Hepatocyte (in vitro differentiated cells): ENCODE measurements at places on chromosomes 3 and 15. TPM values are rescaled to one million over a fixed set of nuclear protein-coding genes. Genes with fewer than 3 reads are reported as not detected.

DNA sequence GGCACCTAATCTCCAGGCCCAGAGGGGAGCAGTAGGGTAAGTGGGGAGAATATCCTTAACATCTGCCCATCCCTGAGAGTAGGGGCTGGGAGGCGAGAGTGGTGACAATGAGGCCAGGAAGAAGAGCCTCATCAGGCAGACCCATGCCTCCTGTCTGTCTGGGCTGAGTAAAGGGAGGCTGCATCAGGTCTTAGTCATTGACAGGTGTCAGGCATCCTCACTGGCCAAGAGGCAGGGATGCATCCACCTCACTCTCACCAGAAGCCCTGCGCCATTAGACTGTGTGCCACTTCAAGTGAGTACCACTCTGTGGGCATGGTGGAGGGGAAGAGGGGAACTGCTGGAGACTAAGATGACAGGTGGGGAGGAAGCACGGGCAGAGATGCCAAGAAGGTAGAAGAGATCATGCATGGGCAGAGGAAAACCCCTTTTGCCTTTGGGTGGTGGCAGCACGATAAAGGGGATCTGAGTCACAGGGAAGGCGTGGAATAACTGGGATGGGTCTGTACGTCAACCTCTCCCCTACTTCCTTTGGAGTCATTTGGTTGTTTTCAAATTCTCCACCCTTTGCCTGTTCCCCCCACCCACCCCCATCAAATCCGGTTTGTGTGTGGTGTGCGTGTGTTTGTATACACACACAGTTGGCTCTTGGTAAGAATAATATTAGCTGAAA is 14.1 kb downstream of the ANAPC13 start:
- H3K4me3 ChIP-seq: no peak overlapping the region
- H3K4me1 ChIP-seq: no peaks in the 10 kb centered on the region
- H3K27me3 ChIP-seq: no peaks in the 10 kb centered on the region
- DNase-seq: no peak

Gene TIMP4
- polyA plus RNA-seq: 4.7 and 5.4 TPM in 2 replicates

- no peak overlapping the region for H3K4me3 ChIP-seq
- no peaks in the 10 kb centered on the region for H3K36me3 ChIP-seq
- no peak for DNase-seq
- no peaks in the 10 kb centered on the region for H3K27me3 ChIP-seq
- H3K4me1 ChIP-seq: no peaks in the 10 kb centered on the region
These were observed 14.0 kb upstream of the RASGRP1 start for GRCh38 chr15:38578626-38579025.

GRCh38 chr3:195441476-195441991 is 1.3 kb downstream of the ACAP2 start:
- peak overlapping the region; percentile 92 for H3K27ac ChIP-seq
- H3K4me1 ChIP-seq: peaks cover 12% of the 10 kb centered on the region
- no peaks in the 10 kb centered on the region for H3K27me3 ChIP-seq
- H3K4me3 ChIP-seq: peak overlapping the region; percentile 78
- DNase-seq: peak; percentile 64
- H3K36me3 ChIP-seq: no peaks in the 10 kb centered on the region

DNA sequence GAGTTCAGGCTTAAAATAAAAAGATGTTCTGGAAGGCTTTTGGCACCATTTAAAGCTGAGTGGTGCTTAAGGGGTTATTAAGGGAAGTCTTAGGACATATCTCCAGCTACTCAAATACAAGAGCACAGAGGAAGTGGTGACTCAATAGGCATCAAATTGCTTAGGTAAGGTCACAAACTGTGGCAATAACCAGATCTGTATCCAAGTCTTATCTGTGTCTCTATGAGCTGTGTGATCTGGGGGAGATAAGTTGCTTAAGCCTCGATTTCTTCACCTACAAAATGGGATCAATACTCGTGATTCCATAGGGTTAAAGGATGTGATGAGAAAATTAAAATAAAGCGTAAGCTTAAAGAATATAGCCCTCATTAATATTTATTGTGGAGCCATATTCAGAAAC is 7.6 kb downstream of the HDC start:
- DNase-seq: no peak
- H3K4me3 ChIP-seq: no peak overlapping the region
- H3K4me1 ChIP-seq: no peaks in the 10 kb centered on the region
- H3K27ac ChIP-seq: no peak overlapping the region

- H3K4me1 ChIP-seq: no peaks in the 10 kb centered on the region
- H3K4me3 ChIP-seq: no peak overlapping the region
- DNase-seq: no peak
- no peak overlapping the region for H3K27ac ChIP-seq
These were observed 35.1 kb downstream of the CTXND1 start for GRCh38 chr15:80216911-80217310.

GRCh38 chr3:158672215-158673176 is at the start of gene LXN:
Gene LXN (minus strand): TSS chr3:158672648. CDS start chr3:158672478, 170 bp downstream.
- DNase-seq: peak; percentile 95
- H3K4me3 ChIP-seq: peak within 1 kb of the TSS; percentile 67
- peak within 1 kb of the TSS; percentile 76 for H3K27ac ChIP-seq
- H3K27me3 ChIP-seq: no peaks in the 10 kb centered on the region

Gene DNAJA4
- polyA plus RNA-seq: 2.8 and 4.0 TPM in 2 replicates

Gene PLXNB1
- 71.3 and 79.0 TPM in 2 replicates for polyA plus RNA-seq

- no peaks in the 10 kb centered on the region for H3K27me3 ChIP-seq
- no peaks in the 10 kb centered on the region for H3K36me3 ChIP-seq
- H3K4me1 ChIP-seq: peaks cover 14% of the 10 kb centered on the region
- no peak overlapping the region for H3K27ac ChIP-seq
- H3K4me3 ChIP-seq: no peak overlapping the region
- DNase-seq: no peak
These were observed 44.2 kb downstream of the WNT5A start for GRCh38 chr3:55442861-55443260.

GRCh38 chr3:194945508-194945907 is 259.8 kb downstream of the FAM43A start:
- no peaks in the 10 kb centered on the region for H3K4me1 ChIP-seq
- H3K36me3 ChIP-seq: no peaks in the 10 kb centered on the region
- H3K27me3 ChIP-seq: no peaks in the 10 kb centered on the region
- no peak overlapping the region for H3K27ac ChIP-seq
- H3K4me3 ChIP-seq: no peak overlapping the region

DNA sequence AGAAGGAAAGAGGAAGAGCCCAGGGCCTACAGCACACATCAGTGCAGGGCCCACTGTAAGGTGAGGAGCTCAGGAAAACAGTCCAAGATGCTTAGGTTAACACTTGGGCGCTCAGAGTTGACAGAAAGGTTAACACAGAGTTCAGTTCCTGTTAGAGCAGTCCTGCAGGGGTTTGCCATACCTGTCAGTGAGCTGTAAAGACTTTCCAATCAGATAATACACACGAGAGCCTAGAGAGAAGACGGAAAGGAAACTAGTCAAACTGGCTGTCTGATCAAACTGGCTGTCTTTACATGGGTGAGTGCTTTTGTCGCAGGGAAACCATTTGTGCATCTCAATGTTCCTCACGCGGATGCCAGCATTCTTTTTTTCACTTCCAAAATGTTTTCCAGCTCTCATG is 61.4 kb upstream of the ARHGEF26 start:
- H3K36me3 ChIP-seq: no peaks in the 10 kb centered on the region
- H3K27ac ChIP-seq: peak overlapping the region; percentile 17
- peaks cover 4% of the 10 kb centered on the region for H3K4me1 ChIP-seq
- DNase-seq: peak; percentile 26
- H3K4me3 ChIP-seq: no peak overlapping the region
- H3K27me3 ChIP-seq: no peaks in the 10 kb centered on the region

Gene SLC24A5
- not detected in 2 replicates for polyA plus RNA-seq

Gene PARL
- polyA plus RNA-seq: 47.9 and 71.4 TPM in 2 replicates

DNA sequence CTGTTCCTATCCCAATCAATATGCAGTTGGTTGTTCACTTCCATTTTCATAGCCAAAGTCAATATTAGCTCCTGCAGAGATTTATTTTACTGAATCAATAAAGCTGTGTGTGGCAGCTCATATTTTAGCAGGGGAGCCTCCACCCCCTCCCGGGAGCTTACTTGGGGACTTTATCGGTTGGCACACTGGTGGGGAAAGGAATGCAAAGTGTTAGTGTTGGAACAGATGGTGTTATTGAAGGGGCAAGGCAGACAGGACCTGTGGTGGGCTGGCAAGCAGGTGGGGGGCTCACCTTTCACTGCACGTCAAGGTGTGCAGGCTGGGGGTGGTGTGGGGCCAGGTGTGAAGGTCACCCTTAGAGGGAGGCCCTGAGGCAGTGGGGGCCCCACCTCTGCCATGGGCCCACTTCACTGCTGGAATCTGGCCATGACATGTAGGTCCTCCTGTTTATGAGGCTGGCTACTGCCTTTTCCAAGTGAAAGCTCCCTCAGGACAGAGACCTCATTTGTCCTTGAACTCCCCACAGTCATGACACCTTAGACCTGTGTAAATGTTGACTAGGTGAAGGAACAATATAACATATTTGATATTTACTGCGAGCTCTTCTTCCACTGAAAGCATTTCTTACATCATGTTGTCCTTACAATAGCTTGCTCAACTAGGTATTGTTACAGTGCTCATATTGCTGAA is 44.0 kb upstream of the SEC22A start:
- peaks cover 29% of the 10 kb centered on the region for H3K4me1 ChIP-seq
- H3K36me3 ChIP-seq: no peaks in the 10 kb centered on the region
- no peaks in the 10 kb centered on the region for H3K27me3 ChIP-seq
- no peak overlapping the region for H3K4me3 ChIP-seq
- peak overlapping the region; percentile 79 for H3K27ac ChIP-seq
- no peak for DNase-seq

Gene WDR93
- 0.57 TPM in 1 of 2 replicates, not detected in the other for polyA plus RNA-seq

Gene BFSP2
- not detected in 2 replicates for polyA plus RNA-seq

DNA sequence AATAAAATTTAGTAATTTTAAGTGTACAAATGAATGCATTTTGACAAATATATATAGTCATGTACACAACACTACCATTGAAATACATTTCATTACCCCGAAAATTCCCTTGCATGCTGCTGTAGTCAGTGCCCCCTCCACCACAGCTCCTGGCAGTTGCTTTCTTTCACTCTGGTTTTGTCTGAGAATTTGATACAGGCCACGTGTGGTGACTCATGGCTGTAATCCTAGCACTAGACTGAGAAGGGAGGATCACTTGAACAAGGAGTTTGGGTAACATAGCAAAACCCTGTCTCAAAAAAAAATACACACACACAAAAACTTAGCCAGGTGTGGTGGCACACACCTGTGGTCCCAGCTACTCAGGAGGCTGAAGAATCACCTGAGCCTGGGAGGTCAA is 65.4 kb downstream of the TFRC start:
- H3K36me3 ChIP-seq: no peaks in the 10 kb centered on the region
- H3K27me3 ChIP-seq: peaks cover 3% of the 10 kb centered on the region
- DNase-seq: no peak
- H3K4me1 ChIP-seq: no peaks in the 10 kb centered on the region

Gene TRIM71
- 1.9 and 2.5 TPM in 2 replicates for polyA plus RNA-seq

Gene GOLGA8O
- 0.07 and 0.18 TPM in 2 replicates for polyA plus RNA-seq

GRCh38 chr3:183189641-183190040 is 27.1 kb upstream of the LAMP3 start:
- H3K4me3 ChIP-seq: no peak overlapping the region
- no peaks in the 10 kb centered on the region for H3K27me3 ChIP-seq
- peaks cover 13% of the 10 kb centered on the region for H3K4me1 ChIP-seq
- no peak overlapping the region for H3K27ac ChIP-seq
